ENCODE measurements at places on chromosomes 11 and 22. TPM values are rescaled to one million over a fixed set of nuclear protein-coding genes. Genes with fewer than 3 reads are reported as not detected.
A peak's percentile ranks its signal among the peaks of the same experiment; 100 is the strongest.

GRCh38 chr11:15199693-15200092 is 85.0 kb downstream of the INSC start:
- no peaks in the 10 kb centered on the region for H3K27me3 ChIP-seq
- H3K36me3 ChIP-seq, result no peaks in the 10 kb centered on the region
- no peak overlapping the region for H3K4me3 ChIP-seq
- H3K4me1 ChIP-seq, result peaks cover 45% of the 10 kb centered on the region
- H3K27ac ChIP-seq, result no peak overlapping the region

- H3K36me3 ChIP-seq, result no peaks in the 10 kb centered on the region
- H3K4me3 ChIP-seq, result no peak overlapping the region
- H3K27ac ChIP-seq, result no peak overlapping the region
- no peaks in the 10 kb centered on the region for H3K27me3 ChIP-seq
- no peak for DNase-seq
- no peaks in the 10 kb centered on the region for H3K4me1 ChIP-seq
Observed at GRCh38 chr11:117604336-117604995, 192.6 kb downstream of the DSCAML1 start.

DNA sequence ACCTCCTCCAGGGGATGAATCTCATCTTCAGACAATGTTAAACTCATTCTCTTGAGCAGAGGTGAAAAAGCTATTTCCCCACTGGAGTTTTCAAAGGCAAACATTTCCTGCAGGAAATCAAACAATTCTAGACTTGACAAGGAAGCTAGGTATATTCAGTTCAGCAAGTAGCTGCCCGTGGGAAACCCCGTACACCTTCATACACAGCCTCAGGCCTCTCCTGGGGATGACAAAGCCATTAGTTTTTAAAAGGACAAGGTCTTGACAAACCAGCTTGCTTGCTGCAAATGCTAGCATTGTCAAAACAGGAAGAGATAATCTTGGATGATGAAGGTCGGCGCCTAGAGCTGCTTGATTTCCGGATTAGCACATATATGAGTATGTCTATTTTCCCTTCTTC is 1630.8 kb upstream of the TENM4 start:
- peak; percentile 16 for DNase-seq
- H3K36me3 ChIP-seq, result no peaks in the 10 kb centered on the region
- no peaks in the 10 kb centered on the region for H3K27me3 ChIP-seq
- H3K4me1 ChIP-seq, result no peaks in the 10 kb centered on the region

- no peaks in the 10 kb centered on the region for H3K36me3 ChIP-seq
- no peak for DNase-seq
- H3K27ac ChIP-seq, result no peak overlapping the region
- no peak overlapping the region for H3K4me3 ChIP-seq
- H3K27me3 ChIP-seq, result no peaks in the 10 kb centered on the region
- H3K4me1 ChIP-seq, result no peaks in the 10 kb centered on the region
Observed at GRCh38 chr11:69172674-69173073, 16.9 kb downstream of the SMIM38 start.

GRCh38 chr11:46212720-46213119 is 64.7 kb upstream of the CREB3L1 start:
- no peaks in the 10 kb centered on the region for H3K27me3 ChIP-seq
- no peak overlapping the region for H3K4me3 ChIP-seq
- H3K4me1 ChIP-seq, result peaks cover 4% of the 10 kb centered on the region
- no peaks in the 10 kb centered on the region for H3K36me3 ChIP-seq
- DNase-seq, result no peak

DNA sequence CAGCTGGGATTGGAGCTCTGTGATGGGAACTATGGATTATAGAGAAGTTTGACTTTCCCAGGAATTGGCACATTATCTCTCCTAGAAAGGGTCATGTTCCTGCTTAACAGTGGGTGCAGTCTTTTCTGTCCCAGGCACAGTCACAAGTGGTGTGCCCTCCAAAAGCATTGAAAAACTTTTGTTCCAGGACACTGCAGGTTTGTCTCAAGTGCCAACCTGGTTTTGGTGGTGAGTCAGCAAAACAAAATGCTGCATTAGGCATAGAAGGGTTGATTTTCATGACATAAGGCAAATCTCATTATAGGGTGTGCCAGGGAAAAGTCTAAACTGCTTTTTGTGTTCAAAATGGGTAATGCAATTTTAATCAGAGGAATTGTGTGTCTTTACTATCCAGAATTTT is 4.9 kb downstream of the HTATIP2 start:
- no peaks in the 10 kb centered on the region for H3K27me3 ChIP-seq
- H3K4me1 ChIP-seq, result peaks cover 41% of the 10 kb centered on the region
- no peak overlapping the region for H3K4me3 ChIP-seq
- H3K36me3 ChIP-seq, result peaks cover 8% of the 10 kb centered on the region
- no peak for DNase-seq

- DNase-seq, result no peak
- no peak overlapping the region for H3K4me3 ChIP-seq
Observed at GRCh38 chr11:132264616-132265015, 894.2 kb downstream of the NTM start.

DNA sequence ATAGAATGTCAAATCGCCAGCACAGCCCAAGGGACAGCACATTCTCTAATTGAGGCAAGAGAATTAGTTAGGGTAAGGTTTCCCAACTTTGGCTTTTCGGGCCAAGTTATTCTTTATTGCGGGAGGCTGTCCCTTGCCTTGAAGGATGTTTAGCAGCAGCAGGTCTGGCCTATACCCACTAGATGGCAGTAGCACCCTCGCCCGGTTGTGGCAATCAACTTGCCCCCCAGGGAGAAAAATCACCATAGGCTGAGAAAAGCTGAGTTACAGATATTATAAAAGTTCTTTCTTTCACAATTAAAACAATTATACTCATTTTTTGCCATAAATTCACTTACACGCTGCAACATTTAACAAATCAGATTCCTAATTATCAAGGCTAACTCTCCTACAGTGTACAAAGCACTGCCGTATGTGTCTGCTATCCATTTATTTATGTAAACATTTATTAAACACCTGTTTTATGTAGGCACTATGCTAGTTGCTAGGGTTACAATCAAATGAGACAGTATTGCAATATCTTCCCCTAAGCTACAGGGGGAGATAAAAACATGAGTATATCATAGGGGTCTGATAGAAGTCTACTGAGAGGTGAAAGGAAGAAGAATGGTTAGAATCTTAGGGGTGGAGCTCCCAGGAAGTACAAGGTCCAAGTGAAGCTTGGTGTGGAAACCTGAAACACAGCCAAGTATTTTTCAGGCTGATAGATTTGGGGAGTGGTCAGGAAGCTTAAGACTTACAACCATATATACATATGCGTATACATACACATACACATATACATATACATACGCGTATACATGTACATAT is 452.3 kb downstream of the RAB38 start:
- no peaks in the 10 kb centered on the region for H3K27me3 ChIP-seq
- DNase-seq, result peak; percentile 62
- no peak overlapping the region for H3K4me3 ChIP-seq
- H3K4me1 ChIP-seq, result no peaks in the 10 kb centered on the region
- H3K36me3 ChIP-seq, result no peaks in the 10 kb centered on the region

GRCh38 chr11:69483170-69483569 is 1.7 kb downstream of the LINC01488 start:
- no peaks in the 10 kb centered on the region for H3K36me3 ChIP-seq
- H3K4me1 ChIP-seq, result peaks cover 6% of the 10 kb centered on the region
- H3K27me3 ChIP-seq, result no peaks in the 10 kb centered on the region
- no peak for DNase-seq
- H3K4me3 ChIP-seq, result no peak overlapping the region

- H3K4me3 ChIP-seq, result no peak overlapping the region
- no peaks in the 10 kb centered on the region for H3K36me3 ChIP-seq
- H3K4me1 ChIP-seq, result no peaks in the 10 kb centered on the region
- no peak overlapping the region for H3K27ac ChIP-seq
- H3K27me3 ChIP-seq, result peaks cover 6% of the 10 kb centered on the region
- no peak for DNase-seq
Observed at GRCh38 chr22:49208004-49208402, 619.7 kb downstream of the BRD1 start.

DNA sequence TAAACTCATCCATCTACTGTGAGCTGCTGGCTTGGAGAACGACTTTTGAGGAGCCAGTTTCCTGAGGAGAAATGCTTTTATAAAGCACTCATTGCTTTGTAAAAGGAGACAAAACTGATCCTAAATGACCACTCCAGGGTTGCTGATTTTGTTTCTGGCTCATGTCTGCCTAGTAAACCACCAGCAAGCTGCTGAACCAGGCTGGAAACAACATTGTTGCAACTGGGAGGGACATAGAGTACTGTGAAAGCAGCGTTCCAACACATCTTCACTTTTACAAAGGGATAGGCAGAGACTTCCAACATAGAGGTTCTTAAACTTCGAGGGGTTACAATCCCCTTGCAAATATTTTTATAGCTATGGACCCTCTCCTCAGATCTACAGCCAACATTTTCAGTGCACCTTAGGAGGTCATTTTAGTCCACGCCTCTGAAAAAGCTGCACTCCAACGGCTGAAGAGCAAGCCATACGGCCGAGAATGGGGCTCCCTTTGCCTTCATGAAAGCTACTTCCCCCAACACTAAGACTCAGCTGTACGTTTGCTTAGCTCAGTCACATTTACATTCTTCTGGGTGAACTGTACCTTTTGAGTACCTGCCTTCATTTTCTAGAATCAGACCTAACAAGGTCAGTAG is 54.7 kb downstream of the PANX1 start:
- H3K4me1 ChIP-seq, result peaks cover 6% of the 10 kb centered on the region
- peaks cover 27% of the 10 kb centered on the region for H3K36me3 ChIP-seq
- no peak for DNase-seq
- no peak overlapping the region for H3K27ac ChIP-seq

GRCh38 chr11:113192121-113192925 is 122.1 kb upstream of the TTC12 start:
- H3K4me3 ChIP-seq, result no peak overlapping the region
- no peaks in the 10 kb centered on the region for H3K36me3 ChIP-seq
- H3K4me1 ChIP-seq, result peaks cover 29% of the 10 kb centered on the region
- H3K27ac ChIP-seq, result no peak overlapping the region

- no peaks in the 10 kb centered on the region for H3K27me3 ChIP-seq
- no peaks in the 10 kb centered on the region for H3K4me1 ChIP-seq
- H3K27ac ChIP-seq, result no peak overlapping the region
- H3K4me3 ChIP-seq, result no peak overlapping the region
Observed at GRCh38 chr11:17954395-17955252, 58.2 kb downstream of the SERGEF start.

GRCh38 chr22:48694296-48694883 is 1133.3 kb downstream of the BRD1 start:
- no peaks in the 10 kb centered on the region for H3K36me3 ChIP-seq
- no peak overlapping the region for H3K4me3 ChIP-seq
- no peak overlapping the region for H3K27ac ChIP-seq
- H3K4me1 ChIP-seq, result no peaks in the 10 kb centered on the region
- H3K27me3 ChIP-seq, result no peaks in the 10 kb centered on the region

- H3K4me3 ChIP-seq, result no peak overlapping the region
- peaks cover 14% of the 10 kb centered on the region for H3K27me3 ChIP-seq
- no peaks in the 10 kb centered on the region for H3K36me3 ChIP-seq
- no peak overlapping the region for H3K27ac ChIP-seq
- H3K4me1 ChIP-seq, result peaks cover 20% of the 10 kb centered on the region
Observed at GRCh38 chr11:76238551-76238950, 32.2 kb upstream of the WNT11 start.

- H3K4me1 ChIP-seq, result no peaks in the 10 kb centered on the region
- H3K27ac ChIP-seq, result no peak overlapping the region
- H3K27me3 ChIP-seq, result no peaks in the 10 kb centered on the region
- H3K36me3 ChIP-seq, result peaks cover 86% of the 10 kb centered on the region
- no peak overlapping the region for H3K4me3 ChIP-seq
Observed at GRCh38 chr11:7651700-7652099, 21.6 kb downstream of the CYB5R2 start.

DNA sequence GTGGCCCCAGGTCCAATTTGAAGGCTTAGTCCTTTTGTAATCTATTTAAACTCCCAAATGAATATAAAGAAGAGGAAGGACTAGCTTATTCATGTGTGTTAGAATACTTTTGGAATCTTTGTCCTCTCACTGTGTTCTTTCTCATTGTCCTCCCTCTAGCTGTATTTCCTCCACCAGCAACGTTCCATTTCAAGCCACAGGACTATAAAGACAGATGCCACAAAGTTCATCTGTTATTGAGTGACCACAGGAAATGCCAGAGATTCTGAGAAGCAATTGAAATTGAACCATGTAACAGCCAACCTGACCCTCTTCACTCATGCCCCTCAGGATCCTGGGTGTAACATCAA is 336.6 kb upstream of the API5 start:
- H3K4me1 ChIP-seq, result no peaks in the 10 kb centered on the region
- no peaks in the 10 kb centered on the region for H3K36me3 ChIP-seq
- no peaks in the 10 kb centered on the region for H3K27me3 ChIP-seq
- H3K27ac ChIP-seq, result no peak overlapping the region
- DNase-seq, result no peak

Gene SLC3A2
- 70.7 TPM for total RNA-seq

Gene TMPRSS6
- total RNA-seq, result not detected

Gene SDHAF2
- 11.6 TPM for total RNA-seq

Gene MAPK11
- 0.29 TPM for total RNA-seq

Gene C11orf97
- not detected for total RNA-seq

Gene MPST
- total RNA-seq, result 90.6 TPM

Gene OPCML
- not detected for total RNA-seq

Gene SERPIND1
- 0.55 TPM for total RNA-seq

Gene HORMAD2
- not detected for total RNA-seq

Gene KBTBD4
- 2.7 TPM for total RNA-seq
